A549 treated with DMSO at 1 μM for 4 hours (cell line): ENCODE measurements at places on chromosomes 16 and 17. TPM values are rescaled to one million over a fixed set of nuclear protein-coding genes. Genes with fewer than 3 reads are reported as not detected.

The HID1 gene
- 6.3 to 7.3 TPM (median 7.2 TPM) in 5 replicates for total RNA-seq

The PRAC1 gene
- not detected in 5 replicates for total RNA-seq

The TMEM235 gene
- total RNA-seq, result not detected in 5 replicates

The C17orf78 gene
- not detected in 5 replicates for total RNA-seq

The KDM6B gene
- total RNA-seq, result 17.7 to 24.0 TPM (median 19.0 TPM) in 5 replicates

The EFTUD2 gene
- total RNA-seq, result 159 to 184 TPM (median 170 TPM) in 5 replicates

The NUPR1 gene
- total RNA-seq, result 12.6 to 15.5 TPM (median 14.8 TPM) in 5 replicates

The LGALS9B gene
- not detected in 5 replicates for total RNA-seq

The ZNF19 gene
- 1.3 to 2.6 TPM (median 2.0 TPM) in 5 replicates for total RNA-seq

The ASGR1 gene
- total RNA-seq, result 1.1 to 1.7 TPM (median 1.2 TPM) in 5 replicates

The PKMYT1 gene
- total RNA-seq, result 69.3 to 97.7 TPM (median 85.3 TPM) in 5 replicates

The NHERF2 gene
- total RNA-seq, result 38.6 to 58.8 TPM (median 54.7 TPM) in 5 replicates

The STX1B gene
- 1.6 to 2.1 TPM (median 1.8 TPM) in 5 replicates for total RNA-seq

The ETV4 gene
- 43.0 to 50.1 TPM (median 48.1 TPM) in 5 replicates for total RNA-seq

The SNAI3 gene
- 0.11 to 0.26 TPM (median 0.15 TPM) in 5 replicates for total RNA-seq

The TPSD1 gene
- total RNA-seq, result not detected in 5 replicates

The DPEP3 gene
- total RNA-seq, result not detected in 5 replicates

The MYH11 gene
- 0.02 to 0.22 TPM (median 0.03 TPM) in 4 of 5 replicates, not detected in the other for total RNA-seq

The TERB1 gene
- 0.03 to 0.17 TPM in 2 of 5 replicates, not detected in the others for total RNA-seq

The PRDM7 gene
- total RNA-seq, result 0.03 TPM in 1 of 5 replicates, not detected in the others

The CNGB1 gene
- total RNA-seq, result 0.08 to 0.39 TPM (median 0.09 TPM) in 5 replicates

The PLCD3 gene
- 177 to 204 TPM (median 194 TPM) in 5 replicates for total RNA-seq

The KCNJ12 gene
- total RNA-seq, result 0.90 to 1.2 TPM (median 0.94 TPM) in 5 replicates

The CCDC154 gene
- total RNA-seq, result 0.09 to 0.57 TPM (median 0.28 TPM) in 5 replicates

The FBXL19 gene
- 12.1 to 25.6 TPM (median 20.3 TPM) in 5 replicates for total RNA-seq

The CA4 gene
- 0.19 to 0.28 TPM in 2 of 5 replicates, not detected in the others for total RNA-seq

The ZFP3 gene
- total RNA-seq, result 0.89 to 1.2 TPM (median 1.0 TPM) in 5 replicates

The NPIPB6 gene
- total RNA-seq, result 0.85 to 2.7 TPM (median 1.9 TPM) in 5 replicates

The SPNS2 gene
- 6.7 to 14.2 TPM (median 10.1 TPM) in 5 replicates for total RNA-seq

The IL34 gene
- 0.38 to 0.93 TPM (median 0.74 TPM) in 5 replicates for total RNA-seq

The ALOX15B gene
- not detected in 5 replicates for total RNA-seq

The KRT20 gene
- 0.29 to 0.47 TPM (median 0.32 TPM) in 5 replicates for total RNA-seq

The ABI3 gene
- 0.11 to 0.12 TPM in 2 of 5 replicates, not detected in the others for total RNA-seq

The CX3CL1 gene
- 0.04 to 0.32 TPM (median 0.10 TPM) in 4 of 5 replicates, not detected in the other for total RNA-seq

The SPECC1 gene
- 48.5 to 67.5 TPM (median 53.3 TPM) in 5 replicates for total RNA-seq

The ALOXE3 gene
- 5.9 to 9.7 TPM (median 6.4 TPM) in 5 replicates for total RNA-seq
